ENCODE measurements at places on chromosomes 12 and 14. TPM values are rescaled to one million over a fixed set of nuclear protein-coding genes. Genes with fewer than 3 reads are reported as not detected.

CELA1 gene
- total RNA-seq: not detected

WNT1 gene
- total RNA-seq: not detected

LAG3 gene
- total RNA-seq: 0.67 TPM

CD27 gene
- not detected for total RNA-seq

OR4K2 gene
- total RNA-seq: not detected

DNA sequence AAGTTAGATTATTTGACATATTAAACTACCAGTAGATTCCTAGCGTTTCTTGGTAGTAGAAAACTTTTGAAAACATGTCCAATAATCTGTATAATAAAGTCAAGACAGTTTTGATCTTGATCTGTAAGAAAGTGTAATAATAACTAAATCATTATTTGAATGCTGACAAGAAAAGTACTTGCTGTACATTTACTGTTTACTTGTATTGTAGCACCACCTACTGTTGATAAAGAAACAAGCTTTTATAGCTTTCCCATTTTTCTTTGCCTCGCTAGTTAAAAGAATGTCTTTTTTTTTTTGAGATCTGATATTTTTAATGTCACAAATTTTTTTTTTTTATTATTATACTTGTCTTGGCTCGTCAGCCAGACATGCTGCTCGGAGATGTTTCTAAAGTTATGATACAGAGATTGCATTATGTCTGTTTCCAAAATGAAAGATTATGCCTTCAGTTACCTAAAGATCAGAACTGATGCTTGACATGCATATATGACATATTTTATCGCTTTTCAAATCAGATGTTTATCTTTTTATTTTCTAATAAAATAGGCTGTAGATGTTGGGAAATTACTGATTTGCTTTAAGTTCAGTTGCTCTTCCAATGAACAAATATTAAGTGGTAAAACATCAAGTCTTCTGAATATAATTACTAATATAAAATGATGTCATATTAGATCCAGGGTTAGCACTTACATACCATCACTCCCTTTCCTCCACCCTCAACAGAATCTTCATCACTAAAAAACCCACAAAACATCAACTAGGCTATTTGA lies 140.5 kb downstream of the AKAP6 start:
- peak; percentile 39 for DNase-seq

GRCh38 chr12:42285431-42285830 lies 40.5 kb downstream of the ZCRB1 start:
- no peak for DNase-seq

- no peak for DNase-seq
Measured at GRCh38 chr12:129887101-129887500, 16.7 kb downstream of the TMEM132D start.

- no peak for DNase-seq
Measured at GRCh38 chr12:3987571-3987970, 114.4 kb upstream of the PARP11 start.

GRCh38 chr14:86575141-86575540 lies 1045.2 kb downstream of the FLRT2 start:
- DNase-seq: no peak

DNA sequence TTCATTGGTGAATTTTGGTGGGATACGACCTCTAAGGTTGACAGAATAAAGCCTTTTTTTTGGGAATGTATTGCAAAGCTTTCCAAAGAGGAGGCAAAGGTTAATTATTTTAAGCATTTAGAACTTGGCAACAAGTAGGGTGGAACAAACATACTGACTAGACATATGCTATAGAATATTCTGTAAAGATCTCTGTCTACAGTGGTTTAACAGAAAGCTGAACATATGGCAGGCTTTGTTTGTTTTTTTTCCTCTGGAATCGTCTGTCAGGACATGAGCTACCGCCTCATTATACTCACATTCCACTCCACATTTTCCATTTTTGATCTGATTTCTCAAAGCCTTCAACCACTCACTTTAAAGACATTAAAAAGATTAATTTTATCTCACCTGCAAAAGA lies 153.4 kb upstream of the PELI2 start:
- DNase-seq: no peak

- peak; percentile 64 for DNase-seq
Measured at GRCh38 chr12:65609359-65609771, 214.9 kb upstream of the HMGA2 start.

- no peak for DNase-seq
Measured at GRCh38 chr14:51430633-51431032, 190.6 kb downstream of the TMX1 start.

DNA sequence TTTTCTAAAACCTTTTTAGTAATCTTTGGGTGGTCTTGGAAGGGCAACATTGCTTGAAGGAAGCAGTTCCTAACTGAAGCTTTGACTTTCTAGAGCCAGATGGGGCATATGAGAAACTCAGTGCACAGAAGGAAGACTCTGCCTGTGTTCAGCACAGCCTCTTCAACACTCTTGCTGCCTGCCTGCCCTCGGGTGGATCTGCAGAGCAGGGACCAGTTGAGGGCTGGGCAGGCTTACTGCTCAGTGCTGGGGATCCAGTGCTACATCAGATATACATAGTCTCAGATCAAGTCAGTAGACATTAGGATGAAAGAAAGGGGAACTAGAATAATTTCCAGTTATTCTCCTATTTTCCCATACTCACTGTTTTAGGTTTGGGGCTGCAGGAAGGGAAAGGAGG lies 29.5 kb upstream of the TMX1 start:
- DNase-seq: no peak

- DNase-seq: peak; percentile 82
Measured at GRCh38 chr12:53869500-53869899, 69.1 kb upstream of the HOXC13 start.

- no peak for DNase-seq
Measured at GRCh38 chr14:24113379-24113800, 1.2 kb upstream of the DCAF11 start.

- no peak for DNase-seq
Measured at GRCh38 chr14:77107228-77107627, 9.2 kb downstream of the CIPC start.

DNA sequence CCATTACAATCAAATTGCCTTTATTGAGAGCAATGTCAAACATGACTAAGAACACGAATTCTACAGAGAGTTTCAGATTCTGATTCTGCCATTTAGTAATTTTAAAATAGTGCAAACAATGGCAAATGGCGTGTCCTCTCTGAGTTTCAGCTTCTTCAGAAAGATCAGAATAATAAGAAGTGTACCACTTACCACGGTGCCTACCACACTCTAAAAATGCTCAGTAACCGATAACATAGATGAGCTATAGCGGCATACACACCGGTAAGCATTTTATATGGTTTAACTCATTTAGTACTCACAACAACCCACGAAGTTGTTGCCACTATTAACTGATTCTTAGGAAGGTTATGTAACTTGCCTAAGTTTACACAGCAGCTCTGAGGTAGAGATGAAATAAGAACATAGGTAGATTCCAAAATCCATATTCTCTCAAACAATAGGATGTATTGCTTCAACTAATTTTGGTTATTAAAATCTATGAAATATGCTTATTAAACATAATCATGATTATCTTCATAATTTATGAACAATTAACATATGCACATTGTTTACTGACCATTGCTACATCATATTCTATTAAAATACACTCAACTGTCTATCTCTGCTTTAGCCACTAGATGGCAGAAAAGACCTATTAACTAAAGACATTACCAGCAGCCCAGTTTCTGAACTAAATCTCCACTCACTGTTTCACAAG lies 38.3 kb downstream of the SLC6A15 start:
- DNase-seq: peak; percentile 42

GRCh38 chr12:44653861-44654527 lies 222.1 kb downstream of the NELL2 start:
- no peak for DNase-seq

GRCh38 chr14:77822741-77823140 lies 22.8 kb downstream of the ADCK1 start:
- DNase-seq: no peak

DNA sequence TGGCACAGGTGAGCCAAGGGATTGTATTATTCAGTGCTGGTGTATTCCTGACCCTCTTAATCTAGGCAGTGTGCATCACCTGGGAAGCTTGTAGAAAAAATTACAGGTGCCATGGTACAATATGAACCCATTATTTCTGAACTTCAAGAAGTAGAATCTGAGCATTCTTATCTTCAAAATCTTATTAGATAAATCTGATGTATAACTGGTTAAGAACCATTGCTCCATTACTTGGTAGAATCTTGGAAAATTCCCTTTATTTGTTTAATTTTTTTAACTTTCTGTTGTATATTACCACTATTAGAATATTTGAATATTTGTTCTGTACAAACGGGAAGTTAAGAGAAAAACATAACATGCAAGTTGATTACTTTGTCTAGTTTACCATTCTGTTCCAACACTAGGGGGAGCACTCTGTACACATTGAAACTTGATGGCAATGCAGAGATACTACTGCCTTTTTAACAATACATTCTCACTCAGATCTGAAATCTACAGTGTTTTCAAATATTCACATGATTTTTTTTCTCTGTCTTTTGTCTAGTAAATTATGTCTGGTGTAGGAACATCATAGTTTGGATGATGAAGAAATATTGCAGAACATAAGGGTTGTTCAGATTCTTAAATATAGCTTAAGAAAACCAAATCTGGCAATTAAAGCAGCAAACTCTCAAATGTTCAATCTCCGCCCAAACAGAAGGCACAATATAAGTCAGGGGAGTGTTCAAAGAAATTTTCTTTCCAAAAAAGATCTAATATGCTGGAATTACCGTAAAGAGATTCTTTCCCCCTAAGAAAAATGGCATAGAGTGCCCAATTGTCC lies 196.6 kb downstream of the PCNX1 start:
- DNase-seq: peak; percentile 42

DNA sequence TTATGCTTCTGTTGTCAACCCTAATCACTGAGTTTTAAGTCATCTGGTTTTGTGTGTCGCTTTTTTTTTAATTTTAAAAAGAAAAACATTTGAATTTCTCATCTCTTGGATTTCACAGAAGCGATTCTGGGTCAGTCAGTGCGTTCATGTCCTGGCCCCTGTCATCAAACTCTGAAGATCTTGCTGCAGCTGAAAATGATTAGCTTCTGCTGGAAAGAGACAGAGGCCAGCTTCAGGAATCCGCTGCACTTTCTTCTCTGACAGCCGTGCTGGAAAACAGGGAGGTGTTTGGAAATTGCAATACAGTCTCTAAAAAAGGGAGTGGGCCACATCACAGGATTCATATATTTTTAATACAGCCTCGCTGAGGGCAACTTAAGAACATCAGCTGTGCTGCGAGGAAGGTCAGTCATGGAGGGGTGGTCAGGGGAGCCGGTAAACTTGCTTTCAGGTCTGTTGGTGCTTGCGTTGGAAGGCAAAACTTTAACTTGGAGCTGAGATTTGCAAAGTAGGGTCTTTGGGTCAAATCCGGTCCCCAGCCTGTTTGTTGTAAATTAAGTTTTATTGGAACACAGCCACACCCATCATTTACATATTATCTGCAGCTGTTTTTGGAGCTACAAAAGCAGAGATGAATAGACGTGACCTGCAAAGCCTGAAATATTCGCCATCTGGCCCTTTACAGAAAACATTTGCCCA lies 190.8 kb downstream of the AACS start:
- DNase-seq: no peak

- no peak for DNase-seq
Measured at GRCh38 chr14:105392131-105393090, 5.9 kb upstream of the TEX22 start.

- no peak for DNase-seq
Measured at GRCh38 chr12:74401035-74401434, 136.6 kb upstream of the ATXN7L3B start.

DNA sequence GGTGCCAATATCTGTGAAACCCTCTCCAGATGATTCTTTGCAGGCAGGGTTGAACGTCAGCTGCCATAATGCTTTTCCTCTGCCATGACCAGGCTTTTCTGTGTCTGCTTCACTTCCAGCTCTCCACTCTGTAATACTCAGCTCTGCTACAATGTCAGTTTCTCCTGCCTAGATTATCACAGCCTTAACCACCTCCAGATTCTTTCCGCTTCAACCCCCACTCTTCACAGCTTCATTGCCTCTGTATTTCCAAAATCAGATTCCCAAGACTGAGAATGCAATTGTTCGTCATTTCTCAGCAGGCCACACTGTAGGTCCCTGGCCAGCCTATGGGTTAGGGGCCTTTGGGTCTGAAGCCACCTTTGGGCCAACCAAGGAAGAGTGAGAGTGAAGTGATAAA lies 73.7 kb upstream of the SCN8A start:
- DNase-seq: no peak

- no peak for DNase-seq
Measured at GRCh38 chr12:131348646-131349045, 362.2 kb upstream of the SFSWAP start.

DNA sequence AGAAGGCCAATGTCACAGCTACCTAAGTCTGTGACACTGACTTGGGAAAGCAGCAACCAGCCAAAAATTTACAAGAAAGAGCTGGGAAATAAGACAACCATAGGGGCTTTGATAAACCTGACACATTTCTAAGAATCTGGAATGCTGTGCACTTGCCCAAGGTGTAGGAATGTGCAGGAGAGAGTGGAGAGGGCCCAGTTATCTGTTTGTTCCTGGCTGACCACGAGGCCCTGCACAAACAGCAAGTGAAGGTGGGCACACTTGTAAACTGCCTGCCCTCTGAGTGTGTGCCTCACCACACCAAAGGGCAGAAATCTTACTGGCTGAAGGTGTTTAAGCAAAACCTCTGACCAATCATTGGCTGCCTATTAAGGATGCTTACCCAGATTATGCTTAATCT lies 27.3 kb downstream of the DLK1 start:
- DNase-seq: no peak

GRCh38 chr14:60738843-60739508 lies 4.4 kb downstream of the MNAT1 start:
- no peak for DNase-seq

DNA sequence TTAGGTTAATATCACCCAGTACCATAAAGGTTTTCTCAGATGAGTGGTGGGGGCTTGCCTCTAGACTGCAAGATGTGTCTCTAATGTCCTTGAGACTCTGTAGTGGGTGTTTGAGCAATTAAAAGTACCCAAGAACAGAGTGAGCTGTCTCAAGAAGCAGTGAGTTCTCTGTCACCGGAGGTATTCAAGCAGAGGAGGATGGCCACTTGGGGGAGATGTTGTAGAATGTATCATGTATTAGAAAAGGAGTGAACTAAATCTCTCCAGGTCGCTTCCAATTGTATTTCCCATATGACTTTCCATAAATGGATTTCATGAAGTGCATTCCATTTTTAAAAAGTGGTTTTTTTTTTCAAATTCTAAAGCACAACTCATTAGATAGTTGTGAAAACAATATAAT lies 35.0 kb downstream of the SLC17A8 start:
- no peak for DNase-seq

DNA sequence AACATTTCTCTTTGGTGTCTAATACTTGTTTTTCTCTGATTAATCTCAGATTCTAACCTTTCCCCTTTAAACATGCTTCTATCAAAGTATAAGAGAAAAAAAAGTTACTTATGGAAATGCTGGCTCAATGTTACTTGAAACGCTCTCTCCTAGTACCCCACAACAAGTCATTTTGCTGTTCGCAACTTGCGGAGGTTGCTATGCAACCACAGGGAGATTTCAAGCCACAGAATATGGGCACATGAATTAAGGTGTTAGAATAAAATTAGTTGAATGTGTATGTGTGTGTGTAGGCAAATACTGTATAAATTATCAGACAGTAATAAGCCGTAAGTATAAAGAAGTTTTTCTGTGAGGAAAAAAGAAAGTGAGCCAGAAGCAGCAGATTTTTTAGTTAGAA lies 80.6 kb downstream of the CCDC59 start:
- no peak for DNase-seq
